ENCODE measurements at places on chromosomes 7 and 10.

GRCh38 chr7:147646568-147646967 is 944.0 kb upstream of the C7orf33 start:
- DNase-seq: no peak

DNA sequence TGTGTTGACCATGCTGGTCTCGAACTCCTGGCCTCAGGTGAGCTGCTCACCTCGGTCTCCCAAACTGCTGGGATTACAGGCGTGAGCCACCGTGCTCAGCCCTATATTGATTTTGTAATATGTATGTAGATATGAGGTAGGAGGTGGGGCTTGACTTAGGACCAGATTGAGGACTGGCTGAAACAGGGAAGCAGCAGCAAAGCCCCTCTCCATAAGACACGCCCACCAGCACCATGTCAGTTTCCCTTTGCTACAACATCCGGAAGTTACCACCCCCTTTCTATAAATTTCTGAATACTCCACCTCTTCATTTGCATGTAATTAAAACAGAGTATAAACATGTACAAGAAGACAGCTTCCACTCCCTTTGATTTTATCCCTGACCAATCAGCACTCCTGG is 47.9 kb upstream of the MYL10 start:
- DNase-seq: no peak

DNA sequence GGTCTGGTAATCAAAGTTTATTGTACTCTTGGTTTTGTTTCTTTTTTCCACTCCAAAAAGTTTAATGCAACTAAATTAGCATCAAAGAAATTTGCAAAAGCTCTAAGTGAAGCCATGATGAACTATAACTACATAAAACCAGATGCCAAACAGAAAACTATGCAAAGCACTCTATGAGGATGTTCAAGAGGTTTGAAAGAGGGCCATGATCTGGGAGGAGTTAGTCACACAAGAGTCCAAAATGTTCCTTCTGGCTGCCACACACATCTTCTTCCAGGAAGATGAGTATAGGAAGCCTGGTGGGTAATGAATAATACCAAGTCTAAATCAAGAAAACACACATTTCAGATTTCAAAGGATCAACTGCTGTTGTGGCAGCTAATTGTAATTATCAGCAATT is 28.4 kb downstream of the GLI3 start:
- DNase-seq: no peak

GRCh38 chr7:15305002-15305600 is 256.7 kb downstream of the AGMO start:
- no peak for DNase-seq

- no peak for DNase-seq
Measured at GRCh38 chr7:43313628-43314378, 201.4 kb downstream of the HECW1 start.

DNA sequence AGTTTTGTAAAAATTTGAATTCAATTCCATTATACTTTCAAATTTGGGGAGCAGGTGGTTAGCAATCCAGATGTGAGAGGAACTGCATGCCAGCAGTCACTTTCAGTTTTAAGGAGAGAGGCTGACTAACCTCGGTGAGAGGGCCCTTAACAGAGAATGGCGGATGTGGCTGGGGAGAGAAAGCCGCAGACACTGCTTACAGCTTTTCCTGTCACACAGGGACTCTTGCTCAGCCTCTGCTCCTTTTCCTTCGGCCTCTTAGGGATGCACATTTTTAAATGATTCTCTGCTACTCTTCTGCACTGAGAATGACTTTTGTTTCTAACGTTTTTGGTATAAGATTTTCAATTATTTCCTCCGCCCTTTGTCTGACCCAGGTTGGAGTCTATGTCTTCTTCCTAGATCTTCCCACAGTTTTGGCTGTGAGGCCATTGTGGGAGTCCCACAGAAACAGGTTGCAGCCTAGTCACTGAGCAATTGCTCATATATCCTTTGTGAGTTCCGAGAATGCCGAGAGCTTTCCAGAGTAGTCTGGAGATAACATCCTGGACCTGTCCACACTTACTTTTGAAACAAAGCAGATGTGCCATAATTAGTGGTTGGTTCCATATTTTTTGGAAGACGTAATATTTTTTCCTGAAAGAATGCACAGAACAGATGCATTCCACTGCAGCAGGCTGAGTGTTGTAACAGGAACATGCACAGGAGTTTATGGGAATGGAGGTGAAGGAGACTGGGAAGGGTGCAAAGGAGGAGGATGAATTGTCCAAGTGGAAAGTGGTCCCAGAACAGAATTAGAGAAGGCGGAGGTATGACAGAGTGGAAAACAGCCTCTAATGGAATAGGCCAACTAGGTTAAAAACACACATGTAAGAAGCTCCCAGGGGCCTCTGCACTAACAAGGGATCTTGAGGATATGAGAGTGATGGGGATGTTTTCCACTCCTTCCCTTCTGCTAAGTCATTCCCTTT is 168.0 kb upstream of the ZNF32 start:
- DNase-seq: peak; percentile 28

DNA sequence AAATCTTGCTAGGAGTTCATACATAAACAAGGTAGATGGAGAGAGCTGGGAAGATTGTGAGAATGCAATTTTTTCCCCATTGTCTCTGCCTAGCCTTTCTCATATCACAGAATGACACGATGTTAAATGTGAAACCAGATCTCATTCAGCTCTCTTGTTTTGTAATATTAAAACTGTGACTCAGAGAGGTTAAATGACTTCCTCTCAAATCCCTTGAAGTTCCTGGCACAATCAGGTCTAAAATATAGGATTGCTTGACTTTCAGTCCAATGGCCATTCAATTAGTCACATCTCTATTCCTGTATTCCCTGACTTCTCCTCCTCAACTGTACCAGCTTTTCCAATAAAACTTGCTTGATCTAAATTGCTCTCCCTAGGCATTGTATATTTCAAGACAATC is 3.1 kb downstream of the ANKRD22 start:
- no peak for DNase-seq

DNA sequence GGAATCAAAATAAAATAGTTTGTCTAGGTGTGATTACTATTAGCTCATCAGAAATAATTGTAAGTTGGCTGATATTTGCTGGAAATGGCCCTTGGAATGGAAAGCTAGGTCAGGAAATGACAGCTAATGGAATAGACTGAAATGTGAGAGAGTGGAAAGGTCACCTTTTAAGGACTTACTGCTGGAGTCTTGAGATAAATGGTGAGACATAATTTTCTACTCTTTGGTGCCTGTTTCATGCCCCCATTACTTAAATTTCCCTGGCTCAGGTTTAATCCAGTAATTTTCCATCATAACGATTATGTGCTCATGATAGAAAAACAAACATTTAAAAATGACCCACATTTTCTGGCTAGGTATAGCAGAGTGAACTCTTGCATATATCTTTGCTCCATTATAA is 123.6 kb downstream of the ADAM22 start:
- DNase-seq: no peak

- DNase-seq: no peak
Measured at GRCh38 chr10:94010886-94011285, 17.2 kb downstream of the PLCE1 start.

GRCh38 chr10:99754670-99755069 is 22.6 kb downstream of the CUTC start:
- no peak for DNase-seq

GRCh38 chr7:33215992-33216391 is 86.6 kb downstream of the BBS9 start:
- no peak for DNase-seq

- no peak for DNase-seq
Measured at GRCh38 chr7:120421151-120421651, 148.2 kb downstream of the KCND2 start.

DNA sequence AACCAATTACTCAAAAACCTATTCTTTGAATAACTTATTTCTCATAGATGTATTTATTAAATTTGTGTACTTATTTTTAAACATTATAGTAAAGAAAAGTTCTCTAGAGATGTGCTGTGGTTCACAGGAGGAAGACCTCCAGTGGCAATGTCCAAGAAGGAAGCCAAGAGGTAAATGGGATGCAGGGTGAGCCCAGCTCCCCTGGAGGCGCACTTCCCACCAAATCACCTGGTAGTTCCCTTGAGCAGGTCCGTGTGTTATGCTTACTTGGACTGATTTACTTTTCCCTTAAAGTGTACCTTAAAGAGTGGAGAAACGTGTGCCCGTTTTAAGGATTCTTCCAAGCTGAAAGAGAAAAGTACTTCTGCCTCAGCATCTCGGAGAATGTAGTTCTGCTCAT is 55.3 kb downstream of the PAXIP1 start:
- DNase-seq: no peak

- no peak for DNase-seq
Measured at GRCh38 chr7:37354656-37355131, 94.0 kb downstream of the ELMO1 start.

Measured in stimulated activated CD4-positive, alpha-beta T cell treated with anti-CD3 and anti-CD28 coated beads, Interleukin-15, amount 100 ng/mL, for 1 hour (primary cell).